ENCODE measurements at places on chromosomes 13 and 19. TPM values are rescaled to one million over a fixed set of nuclear protein-coding genes. Genes with fewer than 3 reads are reported as not detected.

Gene ANGPTL4
- 95.3 TPM for total RNA-seq

- no peak for DNase-seq
These were observed 15.5 kb downstream of the CEACAM1 start for GRCh38 chr19:42512743-42513304.

- DNase-seq = no peak
These were observed 1.9 kb downstream of the JSRP1 start for GRCh38 chr19:2254064-2254872.

GRCh38 chr13:100100115-100100879 lies 11.4 kb downstream of the PCCA start:
- no peak for DNase-seq

GRCh38 chr13:78393286-78394142 lies 209.8 kb downstream of the POU4F1 start:
- DNase-seq = no peak

DNA sequence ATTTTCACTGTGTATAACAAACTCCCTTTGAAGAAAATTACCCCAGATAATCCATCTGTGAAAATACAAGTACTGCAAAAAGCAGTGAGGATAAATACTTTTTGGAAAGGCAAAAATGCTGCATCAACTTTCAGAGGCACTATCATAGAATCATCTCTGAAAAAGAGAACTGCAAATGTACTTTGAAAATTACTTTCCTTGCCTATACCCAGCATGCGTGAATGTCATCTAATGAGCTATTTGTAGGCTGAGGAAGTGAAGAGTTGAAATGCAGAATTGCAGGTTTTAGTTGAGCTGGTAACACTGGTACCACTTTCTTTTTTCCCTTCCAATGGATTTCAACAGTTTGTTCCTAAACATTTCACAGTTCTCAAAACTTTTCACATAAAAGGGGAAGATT lies 196.7 kb downstream of the TBC1D4 start:
- DNase-seq = no peak

DNA sequence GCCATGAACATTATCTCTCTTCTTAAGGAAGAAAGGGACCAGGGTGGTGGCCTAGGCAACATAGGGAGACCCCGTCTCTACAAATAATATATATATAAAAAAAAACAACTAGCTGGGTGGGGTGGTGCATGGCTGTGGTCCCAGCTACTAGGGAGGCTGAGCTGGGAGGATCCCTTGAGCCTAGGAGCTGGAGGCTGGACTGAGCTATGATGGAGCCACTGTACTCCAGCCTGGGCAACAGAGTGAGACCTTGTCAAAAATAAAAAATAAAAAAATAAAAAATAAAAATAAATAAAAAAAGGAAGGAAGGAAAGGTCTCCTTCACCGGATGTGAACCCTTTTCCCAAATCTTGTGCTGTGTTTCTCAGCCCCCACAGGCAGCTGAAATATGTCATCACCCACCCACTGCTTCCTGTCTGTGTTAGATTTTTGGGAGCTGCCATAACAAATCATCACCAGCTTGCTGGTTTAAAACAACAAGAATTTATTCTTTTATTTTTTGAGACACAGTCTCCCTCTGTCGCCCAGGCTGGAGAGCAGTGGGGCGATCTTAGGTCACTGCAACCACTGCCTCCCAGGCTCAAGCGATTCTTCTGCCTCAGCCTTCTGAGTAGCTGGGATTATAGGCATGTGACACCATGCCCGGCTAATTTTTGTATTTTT lies 9.5 kb upstream of the TSPAN16 start:
- no peak for DNase-seq

- DNase-seq = no peak
These were observed 33.5 kb downstream of the FBN3 start for GRCh38 chr19:8115805-8116396.

GRCh38 chr13:103618151-103618550 lies 551.9 kb upstream of the SLC10A2 start:
- DNase-seq = no peak

- DNase-seq = no peak
These were observed 311.6 kb downstream of the KCNRG start for GRCh38 chr13:50326811-50327210.

DNA sequence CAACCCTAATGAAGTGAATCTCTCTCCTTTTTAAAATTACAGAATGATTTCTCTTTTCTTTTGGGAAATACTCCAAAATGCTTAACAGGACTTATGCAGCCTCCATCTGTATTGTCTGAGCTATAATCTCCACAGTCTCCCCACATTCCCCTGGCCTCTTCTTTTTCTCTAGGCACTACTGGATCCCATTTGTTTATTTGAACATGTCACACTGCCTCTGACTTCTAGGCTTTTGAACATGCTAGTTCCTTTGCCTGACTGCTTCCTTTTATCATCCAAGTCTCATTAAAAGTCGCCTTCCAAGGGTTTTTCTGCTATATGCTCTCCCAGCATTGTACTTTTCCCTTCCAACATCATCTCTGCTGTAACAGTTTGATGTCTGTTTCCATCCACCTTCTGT lies 548.7 kb downstream of the PCDH9 start:
- DNase-seq = no peak

DNA sequence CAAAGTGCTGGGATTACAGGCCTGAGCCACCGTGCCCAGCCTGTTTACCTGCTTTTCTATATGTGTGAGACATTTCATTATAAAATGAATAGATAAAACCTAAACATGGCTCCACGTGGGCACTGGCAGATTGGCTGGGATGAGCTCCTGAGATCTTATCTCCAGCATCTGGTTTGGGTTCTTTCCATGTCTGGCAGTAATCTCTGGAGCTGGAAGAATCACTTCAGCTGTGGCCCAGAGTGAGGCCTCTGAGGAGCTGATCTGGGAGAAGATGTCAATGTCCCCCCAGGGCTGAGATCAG lies 5.5 kb upstream of the SULT2A1 start:
- no peak for DNase-seq

DNA sequence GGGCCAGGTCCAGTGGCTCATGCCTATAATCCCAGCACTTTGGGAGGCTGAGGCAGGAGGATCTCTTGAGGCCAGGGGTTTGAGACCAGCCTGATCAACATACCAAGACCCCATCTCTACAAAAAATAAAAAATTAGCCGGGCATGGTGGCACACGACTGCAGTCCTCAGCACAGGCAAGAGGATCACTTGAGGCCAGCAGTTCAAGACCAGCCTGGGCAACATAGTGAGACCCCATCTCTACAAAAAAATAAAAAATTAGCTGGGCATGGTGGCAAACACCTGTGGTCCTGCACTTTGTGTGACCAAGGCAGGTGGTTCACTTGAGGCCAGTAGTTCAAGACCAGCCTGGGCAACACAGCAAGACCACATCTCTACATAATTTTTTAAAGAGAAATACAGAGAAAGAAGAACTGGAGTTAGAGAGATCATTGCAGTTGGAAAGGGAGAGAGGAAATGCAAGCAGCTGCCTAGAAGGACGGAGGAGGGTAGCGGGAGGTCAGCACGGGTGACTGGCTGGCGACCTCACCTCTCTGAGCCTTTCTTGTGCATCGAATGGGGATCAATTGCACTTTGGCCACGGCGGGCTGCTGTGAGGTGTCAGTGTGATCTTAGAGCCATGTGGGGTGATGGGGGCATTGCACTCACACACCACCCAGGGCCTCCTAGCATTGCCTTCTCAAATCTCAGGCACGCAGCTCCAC lies 13.9 kb downstream of the BCAM start:
- DNase-seq = no peak

DNA sequence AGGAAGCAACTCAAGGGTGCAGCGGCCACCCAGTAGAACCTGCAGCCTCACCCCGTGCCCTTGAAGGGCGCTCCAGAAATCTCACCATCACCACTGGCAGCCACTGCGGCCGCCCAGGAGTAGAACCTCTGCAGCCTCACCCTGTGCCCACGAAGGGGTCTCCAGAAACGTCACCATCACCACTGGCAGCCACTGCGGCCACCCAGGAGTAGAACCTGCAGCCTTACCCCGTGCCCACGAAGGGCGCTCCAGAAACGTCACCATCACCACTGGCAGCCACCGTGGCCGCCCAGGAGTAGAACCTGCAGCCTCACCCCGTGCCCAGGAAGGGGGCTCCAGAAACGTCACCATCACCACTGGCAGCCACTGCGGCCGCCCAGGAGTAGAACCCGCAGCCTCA lies 336.0 kb downstream of the TEX29 start:
- no peak for DNase-seq

All from posterior vena cava (tissue), 2 donors.